PC-9 (cell line): ENCODE measurements at places on chromosomes 16 and 17.
A peak's percentile ranks its signal among the peaks of the same experiment; 100 is the strongest.

DNA sequence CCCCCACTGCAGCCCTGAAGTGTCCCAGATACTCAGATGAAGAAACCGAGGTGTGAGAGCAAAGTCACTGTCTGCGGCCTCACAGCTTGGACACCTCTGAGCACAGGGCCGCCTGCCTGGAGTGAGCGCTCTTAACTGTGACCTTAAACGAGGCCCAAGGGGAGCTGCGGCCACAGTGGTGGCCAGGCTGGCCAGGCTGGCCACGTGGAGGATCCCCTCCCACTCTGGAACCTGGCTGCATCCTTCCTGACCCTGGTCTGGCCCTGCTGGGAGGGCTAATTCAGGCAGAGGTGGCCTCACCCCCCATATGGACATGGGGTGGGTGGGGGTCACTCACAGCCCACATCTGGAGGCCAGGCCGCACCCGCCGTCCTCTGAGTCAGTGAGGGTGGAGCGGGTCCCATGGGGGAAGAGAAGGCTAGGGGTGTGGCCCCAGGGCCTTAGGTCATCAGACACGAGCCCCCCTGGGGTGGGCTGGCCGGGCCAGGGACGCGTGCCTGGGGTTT, 6.6 kb downstream of the VASN start:
- H3K27me3 ChIP-seq = no peaks in the 10 kb centered on the region
- no peaks in the 10 kb centered on the region for H3K36me3 ChIP-seq
- H3K4me1 ChIP-seq = peaks cover 35% of the 10 kb centered on the region
- H3K27ac ChIP-seq = no peak overlapping the region
- no peak for DNase-seq

DNA sequence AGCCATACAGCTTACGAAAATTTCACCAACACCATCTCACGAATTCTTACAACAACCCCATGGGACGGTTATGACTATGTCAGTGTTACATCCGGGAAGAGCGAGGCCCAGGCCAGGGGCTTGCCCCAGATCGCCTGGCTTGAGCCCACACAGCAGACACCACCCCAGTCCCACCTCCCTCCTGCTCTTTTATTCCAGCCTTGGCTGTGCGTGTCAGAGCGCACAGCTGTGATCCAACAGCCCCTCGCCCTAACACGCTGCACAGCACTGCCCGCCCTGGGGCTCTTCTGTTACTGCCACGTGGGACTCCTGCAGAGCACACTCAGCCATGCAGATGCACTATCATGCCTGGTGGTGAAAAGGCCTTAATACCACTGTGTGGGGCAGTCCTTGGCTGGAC, 127.9 kb downstream of the ENGASE start:
- H3K4me3 ChIP-seq = no peak overlapping the region
- no peaks in the 10 kb centered on the region for H3K4me1 ChIP-seq
- peaks cover 74% of the 10 kb centered on the region for H3K27me3 ChIP-seq

DNA sequence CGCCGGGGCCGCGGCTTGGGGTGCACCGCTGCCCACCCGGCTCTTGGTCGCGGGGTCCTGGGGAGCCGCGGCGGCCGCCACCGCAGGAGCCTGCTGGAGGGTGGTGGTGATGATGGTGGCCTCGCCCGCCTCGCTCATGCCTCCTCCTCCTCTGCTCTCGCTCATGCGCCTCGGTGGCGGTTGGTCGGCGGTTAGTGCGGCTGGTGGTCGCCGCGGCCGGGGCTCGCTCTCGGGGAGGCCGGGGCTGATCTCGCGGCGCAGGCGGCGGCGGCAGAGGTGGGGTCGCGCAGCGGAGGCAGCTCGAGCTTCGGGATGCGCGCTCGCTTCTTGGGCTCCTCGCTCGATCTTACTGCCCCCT, 41.6 kb downstream of the AHSP start:
- no peak for DNase-seq
- no peaks in the 10 kb centered on the region for H3K4me1 ChIP-seq
- no peak overlapping the region for H3K27ac ChIP-seq
- no peaks in the 10 kb centered on the region for H3K36me3 ChIP-seq

- H3K4me1 ChIP-seq = peaks cover 6% of the 10 kb centered on the region
- no peaks in the 10 kb centered on the region for H3K36me3 ChIP-seq
- H3K27me3 ChIP-seq = no peaks in the 10 kb centered on the region
- no peak overlapping the region for H3K27ac ChIP-seq
- DNase-seq = no peak
Observed at GRCh38 chr16:11084484-11084875, 140.1 kb downstream of the CLEC16A start.

DNA sequence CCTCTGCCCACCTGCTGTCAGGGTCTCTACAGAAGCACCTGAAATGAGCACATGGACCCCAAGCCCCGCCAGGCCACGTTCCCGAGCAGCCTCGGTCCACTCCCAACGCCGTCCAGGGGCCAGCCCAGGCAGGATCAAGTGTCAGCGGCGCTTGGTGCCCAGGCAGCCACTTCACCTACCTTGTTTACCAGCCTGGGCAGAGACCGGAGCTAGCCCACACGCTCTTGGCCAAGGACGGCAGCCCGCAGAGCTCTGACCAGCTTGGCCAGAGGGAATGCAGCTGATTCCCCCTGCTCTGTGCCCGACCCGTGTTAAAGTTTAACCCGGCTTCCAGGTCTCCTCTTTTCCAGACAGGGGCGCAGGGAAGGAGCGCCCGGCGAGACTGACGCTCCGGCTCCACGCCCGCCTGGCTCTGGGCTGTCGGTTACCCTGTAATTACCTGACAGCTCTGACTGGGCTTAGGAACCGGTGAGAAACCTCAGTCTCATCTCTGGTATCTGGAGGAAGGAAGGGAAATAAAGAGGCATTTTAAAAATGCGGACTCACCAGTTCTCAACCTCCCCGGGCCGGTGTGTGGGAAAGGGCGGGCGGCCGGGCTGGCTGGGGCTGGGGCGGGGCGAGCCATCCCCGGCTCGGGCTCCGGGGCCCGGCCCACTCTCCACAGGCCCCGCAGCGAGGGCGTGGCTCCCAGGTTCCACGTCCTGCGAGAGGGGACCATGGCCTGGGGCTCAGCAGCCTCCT, 4.6 kb downstream of the KIFC3 start:
- peak overlapping the region; percentile 72 for H3K4me3 ChIP-seq
- H3K4me1 ChIP-seq = peaks cover 64% of the 10 kb centered on the region
- peaks cover 14% of the 10 kb centered on the region for H3K36me3 ChIP-seq
- H3K27me3 ChIP-seq = no peaks in the 10 kb centered on the region
- peak; percentile 89 for DNase-seq

- no peaks in the 10 kb centered on the region for H3K36me3 ChIP-seq
- H3K27ac ChIP-seq = no peak overlapping the region
- DNase-seq = no peak
- peaks cover 4% of the 10 kb centered on the region; the same call in 1 of the 2 replicates for H3K27me3 ChIP-seq
- H3K4me3 ChIP-seq = no peak overlapping the region
Observed at GRCh38 chr16:24511792-24512191, 27.6 kb upstream of the RBBP6 start.

- H3K27ac ChIP-seq = peak overlapping the region; percentile 59
- no peaks in the 10 kb centered on the region for H3K36me3 ChIP-seq
- peaks cover 15% of the 10 kb centered on the region for H3K4me1 ChIP-seq
- no peaks in the 10 kb centered on the region for H3K27me3 ChIP-seq
- peak; percentile 65 for DNase-seq
- no peak overlapping the region for H3K4me3 ChIP-seq
Observed at GRCh38 chr16:77308163-77308561, 109.0 kb downstream of the SYCE1L start.

DNA sequence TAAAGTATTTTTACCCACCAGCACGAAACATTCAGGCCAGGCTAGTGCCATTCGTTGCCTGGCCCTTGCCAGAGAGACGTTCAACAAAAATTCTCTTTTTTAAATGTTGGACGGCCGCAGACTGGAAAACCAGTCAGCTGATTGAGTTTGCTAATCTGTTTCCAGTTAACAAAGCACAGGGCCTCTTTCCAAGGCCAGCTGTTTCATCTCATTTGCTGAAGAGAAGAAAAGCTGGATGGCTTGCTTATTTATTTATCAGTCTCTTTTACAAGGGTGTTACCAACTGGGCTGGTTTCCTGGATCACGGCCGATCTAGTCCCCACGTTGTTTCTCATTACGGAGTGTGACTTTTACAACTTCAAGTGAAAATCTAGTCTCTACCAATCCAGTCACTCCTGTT, 418.7 kb upstream of the DYNLRB2 start:
- DNase-seq = no peak
- H3K4me1 ChIP-seq = no peaks in the 10 kb centered on the region
- H3K27ac ChIP-seq = no peak overlapping the region

- 0 out of 2 replicates have a peak, but pooled peaks cover 4% of the 10 kb centered on the region for H3K36me3 ChIP-seq
- no peak for DNase-seq
- H3K27me3 ChIP-seq = no peaks in the 10 kb centered on the region
- H3K4me3 ChIP-seq = peak overlapping the region; percentile 100
Observed at GRCh38 chr17:44688675-44689476, 700 bp downstream of the CCDC43 start.
